ENCODE measurements at places on chromosomes 13 and 19. TPM values are rescaled to one million over a fixed set of nuclear protein-coding genes. Genes with fewer than 3 reads are reported as not detected.
A peak's percentile ranks its signal among the peaks of the same experiment; 100 is the strongest.

ZNF66 gene
- total RNA-seq = 39.4 TPM

DNA sequence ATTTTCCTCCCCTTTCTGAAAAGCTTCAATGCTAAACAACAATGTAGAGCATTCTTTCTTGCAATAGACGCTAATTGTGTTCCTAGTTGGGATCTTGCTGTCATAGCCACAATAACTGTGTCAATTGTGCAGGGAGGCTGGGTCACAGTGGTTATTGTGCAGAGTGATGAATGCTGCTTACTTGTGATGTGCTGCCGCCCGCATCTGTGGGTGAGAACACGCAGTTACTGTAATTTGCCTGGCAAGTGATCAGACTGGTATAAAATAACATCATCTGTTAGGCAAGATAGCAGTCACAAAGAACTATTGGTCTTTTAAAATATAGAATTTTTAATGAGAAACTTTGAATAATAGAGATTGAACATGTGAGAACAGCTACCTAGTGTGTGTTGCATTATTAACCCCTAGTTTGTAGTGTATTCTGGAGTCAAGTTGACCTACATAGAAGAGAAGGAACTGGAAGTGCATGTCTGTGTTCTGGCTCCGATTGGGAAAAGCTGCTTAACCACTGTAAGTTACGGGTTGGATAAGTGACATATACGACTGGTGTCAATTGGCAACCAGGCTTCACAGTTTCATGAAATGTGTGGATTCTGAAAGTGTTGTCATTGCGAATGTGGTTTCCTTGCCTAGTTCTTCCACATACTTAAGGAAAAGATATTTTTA, 43.6 kb downstream of the SLAIN1 start:
- DNase-seq = no peak

FBXW9 gene
- total RNA-seq = 5.3 TPM

- DNase-seq = peak; percentile 83
Measured at GRCh38 chr19:10686661-10687517, 14.3 kb upstream of the QTRT1 start.

APOC4 gene
- not detected for total RNA-seq

GRCh38 chr19:5455367-5456129, at the start of gene ZNRF4:
Gene ZNRF4, plus strand, starts transcription at chr19:5455417. Its CDS starts 75 bp downstream, at chr19:5455492.
- DNase-seq = no peak

DNA sequence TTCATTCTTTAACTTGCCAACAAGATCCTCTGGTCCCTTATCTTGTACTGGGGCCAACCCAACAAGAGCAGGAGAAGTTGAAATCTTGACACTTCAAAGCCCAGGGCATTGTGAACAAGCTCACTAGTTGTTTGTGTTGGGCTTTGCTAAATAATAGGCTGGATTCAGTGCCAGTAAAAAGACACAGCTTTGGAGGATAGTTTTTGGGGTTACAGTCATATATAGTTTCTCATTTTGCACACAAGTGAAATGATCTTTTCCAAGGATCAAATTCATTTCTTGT, 30.3 kb upstream of the LRCH1 start:
- DNase-seq = no peak

GRCh38 chr19:48999481-49000325, 6.0 kb downstream of the RUVBL2 start:
- no peak for DNase-seq

NRTN gene
- total RNA-seq = not detected

TM9SF2 gene
- total RNA-seq = 85.4 TPM

DNA sequence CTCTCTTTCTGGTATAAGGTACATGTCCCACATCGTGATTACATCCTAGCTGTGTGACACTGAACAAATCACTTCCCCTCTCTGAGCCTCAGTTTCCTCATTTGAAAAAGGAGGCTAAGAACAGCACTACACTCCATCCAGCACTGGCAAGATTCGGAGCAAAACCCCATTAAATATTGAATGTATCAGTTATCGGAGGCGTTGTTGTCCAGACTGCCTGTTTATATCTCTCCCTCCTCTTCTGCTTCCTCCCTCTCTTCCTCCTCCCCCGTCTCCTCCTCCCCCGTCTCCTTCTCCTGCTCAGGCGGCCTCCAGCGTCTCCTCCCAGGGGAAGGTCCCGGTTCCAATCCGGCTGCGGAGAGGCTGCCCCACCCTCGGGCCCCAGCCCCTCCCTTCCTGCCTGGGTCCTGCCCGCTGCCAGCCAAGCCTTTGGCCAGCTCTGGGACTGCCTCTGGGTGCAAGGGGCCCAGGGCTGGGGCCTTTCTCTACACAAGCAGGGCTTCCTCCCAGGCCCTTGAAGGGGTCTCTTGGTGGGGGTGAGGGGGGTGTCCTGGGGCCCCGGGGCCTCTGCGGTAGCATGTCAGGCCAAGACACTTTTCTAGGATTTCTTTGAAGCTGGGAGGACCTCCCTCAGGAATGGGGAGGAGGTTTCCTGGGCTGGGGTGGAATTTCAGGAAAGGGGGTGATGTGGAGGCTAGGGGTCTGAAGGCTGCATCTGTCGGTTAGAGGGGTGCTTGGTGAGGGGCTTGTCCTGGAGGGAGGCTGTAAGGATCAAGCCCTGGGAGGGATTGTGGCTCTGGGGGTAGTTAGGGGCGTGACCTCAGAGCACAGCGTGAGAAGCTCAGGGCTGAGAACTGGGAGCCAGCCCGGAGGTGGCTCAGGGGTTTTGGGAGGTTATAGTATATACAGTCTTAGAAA, 1.9 kb downstream of the RRAS start:
- no peak for DNase-seq

DNA sequence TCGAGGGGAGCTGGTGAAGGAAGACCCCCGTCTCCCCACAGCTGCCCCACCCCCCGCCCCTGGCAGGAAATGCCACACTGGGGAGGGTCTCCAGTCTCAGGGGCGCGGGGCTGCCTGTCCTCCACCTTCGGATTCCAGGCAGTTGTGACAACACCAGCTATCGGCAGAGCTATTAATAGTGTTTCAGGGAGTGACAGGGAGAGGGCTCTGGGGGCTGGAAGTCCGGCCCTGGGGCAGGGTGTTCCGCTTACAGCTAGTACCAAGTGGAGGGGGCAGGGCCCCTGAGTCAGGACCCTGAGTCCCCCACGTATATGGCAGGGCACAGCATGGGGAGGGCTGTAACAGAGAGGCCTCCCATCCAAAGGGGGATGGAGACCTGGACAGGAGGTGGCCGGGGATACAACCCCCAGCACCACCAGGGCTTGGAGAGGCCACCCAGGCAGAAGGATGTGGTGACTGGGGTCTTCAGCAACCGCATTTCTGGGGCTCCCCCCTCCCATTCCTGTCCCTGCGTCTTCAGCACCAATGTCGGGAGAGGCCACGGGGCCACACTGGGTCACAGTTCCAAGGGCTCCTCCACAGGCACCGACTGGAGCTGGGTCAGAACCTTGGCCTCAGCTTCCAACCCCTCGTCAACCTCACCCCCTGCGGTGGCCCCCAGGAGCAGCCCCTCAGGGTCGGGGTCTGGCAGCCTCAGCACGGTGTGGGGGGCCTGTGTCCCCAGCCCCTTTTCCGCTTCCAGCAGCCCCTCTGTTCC, 3.9 kb downstream of the SIX5 start:
- DNase-seq = no peak

GRCh38 chr13:111922086-111922485, 144.9 kb upstream of the SOX1 start:
- no peak for DNase-seq

All from cerebellum (tissue), 4 donors.